OCI-LY7 (cell line): ENCODE measurements at places on chromosomes 1 and 21.

DNA sequence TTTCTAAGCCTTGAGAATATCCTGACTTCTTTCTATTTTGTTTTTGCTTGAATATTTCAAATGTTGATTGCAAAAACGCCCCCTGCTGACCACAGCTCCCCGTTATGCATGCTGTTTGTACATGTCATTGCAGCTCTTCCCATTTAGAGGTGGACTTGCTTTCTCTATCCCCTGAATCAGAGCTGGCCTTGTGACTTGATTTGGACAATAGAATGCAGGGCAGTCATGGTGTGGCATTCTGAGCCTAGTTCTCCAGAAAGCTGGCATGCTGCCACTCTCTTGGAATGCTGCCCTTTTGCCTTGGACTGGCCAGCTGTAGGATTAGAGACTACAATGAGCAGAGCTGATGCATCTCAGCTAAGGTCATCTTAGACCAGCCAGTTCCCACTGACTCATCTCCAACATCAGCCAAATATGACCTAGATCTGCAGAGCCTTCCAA, 1561.5 kb downstream of the MRPL39 start:
- DNase-seq = no peak

DNA sequence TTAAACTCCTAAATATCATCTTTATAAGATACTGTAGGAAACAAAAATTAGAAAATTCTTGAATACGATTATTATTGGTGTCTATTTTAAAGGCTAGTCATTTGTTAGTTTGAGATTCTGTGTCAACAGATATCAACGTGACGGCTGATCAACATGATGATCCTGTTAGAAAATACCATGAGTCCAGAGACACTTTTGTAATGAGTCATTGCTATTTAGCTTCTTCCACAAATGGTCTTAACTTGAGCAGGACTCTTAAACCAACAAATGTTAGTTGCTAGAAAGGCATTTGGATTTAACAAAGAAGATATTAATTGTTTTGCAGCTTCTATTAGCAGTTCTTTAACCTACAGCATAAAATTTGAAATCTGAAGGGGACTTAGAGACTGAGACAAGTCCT, 131.2 kb downstream of the TGFB2 start:
- DNase-seq = no peak

DNA sequence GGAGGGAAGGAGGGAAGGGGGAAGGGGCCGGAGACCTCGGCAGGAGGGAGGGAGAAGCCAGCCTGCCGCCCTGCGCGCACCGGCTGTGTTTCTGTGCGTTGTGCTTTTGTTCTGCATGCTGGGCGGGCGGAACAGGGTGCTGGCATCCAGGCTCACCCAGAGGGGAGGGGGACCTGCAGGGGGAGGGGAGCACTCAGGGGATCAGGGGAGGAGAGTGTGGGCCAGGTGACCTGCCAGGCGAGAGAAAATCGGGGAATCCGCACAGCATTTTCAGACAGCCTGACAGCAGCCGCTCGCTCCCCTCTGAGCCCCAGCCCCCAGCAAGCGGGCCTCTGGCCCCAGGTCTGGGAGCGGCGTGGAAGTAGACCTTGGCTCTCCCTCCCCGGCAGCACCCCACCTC, 54.7 kb downstream of the RIPK4 start:
- no peak for DNase-seq

GRCh38 chr1:172400722-172401105, 19.8 kb upstream of the C1orf105 start:
- DNase-seq = no peak

GRCh38 chr1:210535761-210536160, 207.1 kb downstream of the HHAT start:
- no peak for DNase-seq
